IPS DF 19.7 (cell line): ENCODE measurements at places on chromosomes 5 and 9.

DNA sequence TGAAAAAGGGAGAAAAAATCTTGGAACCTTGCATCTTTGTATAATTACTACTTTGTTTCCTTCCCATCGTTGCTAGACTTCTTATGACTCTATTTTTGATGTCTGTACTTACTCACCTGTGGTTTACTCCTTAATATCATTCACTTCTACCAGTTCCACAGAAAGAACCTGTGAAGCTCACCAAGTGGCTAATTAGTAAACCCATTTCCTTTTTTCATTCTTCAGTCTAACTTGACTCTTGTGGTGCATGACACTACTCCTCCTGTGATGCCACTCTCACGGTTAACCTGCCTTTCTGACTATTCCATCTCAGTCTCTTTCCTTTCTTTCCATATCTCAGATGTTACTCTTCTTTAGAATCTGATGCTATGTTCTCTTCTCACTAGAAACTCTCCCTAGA, 14.6 kb downstream of the RECK start:
- DNase-seq, result no peak

DNA sequence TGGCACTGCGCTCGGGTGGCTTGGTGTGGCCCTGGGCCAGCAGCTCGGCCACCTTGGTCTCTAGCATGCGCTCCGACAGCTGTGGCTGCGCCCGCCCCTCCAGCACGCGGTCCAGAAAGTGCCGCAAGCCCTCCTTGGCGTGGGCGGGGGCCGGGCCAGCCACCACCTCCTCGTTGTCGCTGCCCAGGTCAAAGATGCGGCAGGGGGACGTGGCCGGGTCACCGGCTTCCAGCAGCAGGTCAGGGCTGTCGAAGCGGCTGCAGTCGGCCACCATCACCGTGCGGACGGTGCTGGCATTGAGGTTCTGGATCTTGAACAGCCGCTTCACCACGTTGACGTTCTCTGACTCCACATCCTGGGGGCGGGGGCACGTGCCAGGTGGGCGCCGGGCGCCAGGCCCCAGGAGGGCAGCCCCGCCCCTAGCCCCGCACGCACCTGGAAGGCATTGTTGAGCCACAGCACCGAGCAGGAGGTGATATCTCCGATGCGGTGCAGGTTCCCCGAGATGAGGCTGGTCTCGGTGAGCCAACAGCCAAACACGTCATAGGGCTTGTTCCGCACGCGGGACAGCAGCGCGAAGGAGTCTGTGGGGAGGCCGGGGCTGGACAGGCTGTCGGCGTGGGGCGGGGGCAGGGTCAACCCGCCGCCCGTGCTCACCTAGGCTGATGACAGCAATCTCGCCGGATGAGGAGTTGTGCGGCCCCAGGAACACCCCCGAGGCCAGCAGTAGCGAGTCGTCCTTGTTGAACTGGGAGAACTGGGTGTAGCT, 2.2 kb downstream of the FBXW5 start:
- DNase-seq, result no peak

DNA sequence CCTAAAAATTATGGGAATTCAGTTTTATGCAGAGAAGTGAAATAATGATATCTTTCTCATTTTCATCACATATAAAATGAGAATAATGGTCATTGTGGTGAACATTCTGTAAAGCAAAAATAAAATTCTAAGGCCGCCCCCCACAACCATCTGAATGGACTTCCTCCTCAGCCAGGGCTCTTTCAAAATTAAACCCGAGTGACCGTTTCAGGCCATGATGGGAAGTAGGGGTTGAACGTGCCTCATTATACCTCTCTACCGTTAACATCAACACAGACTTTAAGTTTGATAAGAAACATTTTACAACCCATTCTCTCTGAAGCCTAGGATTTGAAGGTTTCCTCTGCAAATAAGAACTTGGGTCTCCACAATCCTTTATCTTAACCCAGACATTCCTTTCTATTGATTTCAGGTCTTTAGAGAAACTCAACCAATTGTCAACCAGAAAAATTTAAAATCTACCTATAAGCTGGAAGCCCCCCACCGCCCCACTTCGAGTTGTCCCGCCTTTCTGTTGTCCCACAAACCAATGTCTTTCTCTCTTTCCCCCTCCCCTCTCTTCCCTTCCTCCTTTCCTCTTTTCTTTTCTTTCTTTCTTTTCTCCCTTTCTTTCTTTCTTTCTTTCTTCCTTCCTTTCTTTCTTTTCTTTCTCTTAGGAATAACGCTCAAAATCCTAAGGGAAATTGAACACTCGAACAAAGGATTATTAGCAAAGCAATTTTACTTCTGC, 1.7 kb upstream of the TMCO6 start:
- no peak for DNase-seq

GRCh38 chr9:18985464-18985951, 47.5 kb downstream of the SAXO1 start:
- DNase-seq, result no peak

- DNase-seq, result no peak
Measured at GRCh38 chr5:172771439-172772111, 580 bp upstream of the DUSP1 start.

DNA sequence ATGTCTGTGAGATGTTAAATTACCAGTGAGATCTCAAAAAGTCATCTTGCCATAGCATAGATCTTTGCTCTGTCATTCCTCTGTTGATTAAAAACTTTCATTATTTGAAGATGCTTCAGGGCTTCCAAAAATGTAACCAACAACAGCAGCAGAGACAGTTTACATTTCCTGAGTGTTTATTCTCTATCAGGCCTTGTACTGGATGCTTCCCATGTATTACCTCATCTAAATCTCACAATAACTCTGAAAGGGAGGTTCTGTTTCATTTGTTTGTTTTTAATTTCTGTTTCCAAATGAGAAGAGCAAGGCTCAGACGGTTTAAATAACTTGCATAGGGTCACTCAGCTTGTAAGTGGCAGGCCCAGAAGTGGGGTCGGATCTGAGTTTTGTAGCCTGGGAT, 45.2 kb downstream of the MRRF start:
- no peak for DNase-seq

GRCh38 chr9:107109324-107109723, 173.8 kb upstream of the RAD23B start:
- DNase-seq, result no peak

DNA sequence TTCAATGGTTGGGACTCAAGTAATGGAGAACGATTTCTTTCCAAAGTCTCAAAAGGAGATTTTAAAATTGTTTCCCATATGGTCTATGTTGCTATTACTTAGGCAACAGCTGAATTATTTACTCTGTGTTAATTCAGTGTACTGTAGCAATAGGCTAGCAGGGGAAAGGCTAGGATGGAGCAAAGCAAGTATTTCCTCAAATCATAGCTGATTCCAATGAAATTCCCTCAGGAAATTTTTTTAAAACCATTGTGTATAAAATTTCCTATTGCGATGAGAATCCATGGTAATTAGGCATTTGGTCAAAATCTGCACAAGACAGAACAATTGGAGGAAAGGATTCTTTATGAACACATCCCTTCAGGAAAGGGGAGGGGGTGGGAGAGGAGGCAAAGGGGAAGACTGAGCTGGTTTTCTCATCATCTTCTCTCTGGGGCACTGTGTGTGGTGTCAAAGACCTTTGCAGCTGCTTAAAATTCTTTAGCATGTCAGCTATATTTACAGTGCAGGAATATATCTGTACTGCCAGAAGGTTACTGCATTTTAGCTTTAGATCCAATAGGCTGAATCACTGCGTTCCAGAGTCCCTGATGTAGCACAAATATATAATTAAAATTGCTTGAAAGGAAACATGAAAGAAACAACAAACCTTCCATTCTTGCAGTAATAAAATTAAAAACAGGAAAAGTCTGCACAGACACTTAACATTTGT, 95.3 kb downstream of the ZNF608 start:
- no peak for DNase-seq

DNA sequence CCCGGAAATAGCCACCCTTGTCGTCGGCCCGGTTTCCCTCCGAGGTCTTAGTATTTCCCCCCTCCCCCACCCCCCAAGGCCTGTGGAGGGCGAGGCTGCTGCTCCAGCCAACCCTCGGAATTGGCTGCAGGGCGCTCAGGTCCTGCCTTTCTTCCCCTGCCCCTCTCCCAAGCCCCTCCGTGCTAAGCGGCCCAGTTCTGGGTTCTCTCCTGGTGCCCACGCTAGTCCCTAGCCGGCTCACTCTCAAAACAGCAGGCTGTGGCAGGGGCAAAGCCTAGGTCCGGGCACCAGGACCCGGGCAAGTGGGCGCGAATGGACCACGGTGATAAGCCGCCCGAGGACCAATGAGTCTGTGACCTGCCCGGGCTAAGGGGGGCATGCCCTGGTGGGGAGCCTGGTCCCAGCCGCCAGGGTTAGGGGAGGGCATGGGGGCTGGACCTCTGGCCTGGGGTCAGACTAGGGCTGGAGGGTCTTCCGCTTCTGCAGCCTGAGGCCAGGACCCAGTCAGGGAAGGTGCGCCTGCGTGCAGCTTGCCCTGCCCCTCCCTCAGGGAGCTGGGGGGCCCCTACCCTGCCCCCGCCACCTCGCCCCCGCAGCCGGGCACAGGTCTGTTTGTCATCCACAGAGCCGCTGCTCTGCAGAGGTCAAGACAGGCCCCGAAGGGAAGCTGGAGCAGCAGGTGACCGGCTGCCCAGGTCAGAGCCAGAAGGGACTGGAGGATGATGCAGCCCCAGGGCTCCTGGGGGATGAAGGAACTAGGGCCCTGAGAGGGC, 5.0 kb upstream of the IRX4 start:
- DNase-seq, result no peak

- DNase-seq, result no peak
Measured at GRCh38 chr5:151562019-151562707, 29.0 kb downstream of the FAT2 start.

GRCh38 chr9:78830301-78830700, 533.4 kb downstream of the PSAT1 start:
- no peak for DNase-seq

DNA sequence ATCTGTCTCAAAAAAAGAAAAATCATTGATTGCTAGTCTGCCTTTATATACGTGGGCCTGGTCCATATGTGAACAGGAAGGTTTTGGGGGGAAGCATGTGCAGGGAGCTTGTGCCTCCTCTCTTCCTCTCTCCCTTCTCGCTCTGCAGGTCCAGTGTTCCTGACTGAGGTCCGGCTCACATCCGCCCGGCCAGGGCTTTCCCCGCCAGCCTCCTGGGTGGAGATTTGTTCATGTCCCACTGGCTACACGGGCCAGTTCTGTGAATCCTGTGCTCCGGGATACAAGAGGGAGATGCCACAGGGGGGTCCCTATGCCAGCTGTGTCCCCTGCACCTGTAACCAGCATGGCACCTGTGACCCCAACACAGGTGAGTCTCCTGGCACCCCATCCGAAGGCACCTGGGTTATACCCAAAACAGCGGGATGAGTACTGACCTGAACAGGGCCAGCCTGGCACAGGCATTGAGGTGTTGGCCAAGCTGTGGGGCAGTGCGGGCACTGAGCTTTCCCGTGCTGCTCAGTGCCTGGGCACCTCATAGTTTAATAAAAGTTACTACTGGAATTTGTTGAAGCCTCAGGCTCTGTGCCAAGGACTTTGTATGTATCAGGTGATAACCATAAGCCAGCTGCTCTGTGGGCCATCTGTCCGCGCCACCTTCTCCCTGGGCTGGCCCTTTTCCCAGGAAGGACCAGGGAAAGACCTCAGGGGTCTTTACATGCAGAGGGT, 39.4 kb upstream of the AIF1L start:
- no peak for DNase-seq

- peak; percentile 68 for DNase-seq
Measured at GRCh38 chr5:160930406-160930805, 78.4 kb upstream of the ATP10B start.

DNA sequence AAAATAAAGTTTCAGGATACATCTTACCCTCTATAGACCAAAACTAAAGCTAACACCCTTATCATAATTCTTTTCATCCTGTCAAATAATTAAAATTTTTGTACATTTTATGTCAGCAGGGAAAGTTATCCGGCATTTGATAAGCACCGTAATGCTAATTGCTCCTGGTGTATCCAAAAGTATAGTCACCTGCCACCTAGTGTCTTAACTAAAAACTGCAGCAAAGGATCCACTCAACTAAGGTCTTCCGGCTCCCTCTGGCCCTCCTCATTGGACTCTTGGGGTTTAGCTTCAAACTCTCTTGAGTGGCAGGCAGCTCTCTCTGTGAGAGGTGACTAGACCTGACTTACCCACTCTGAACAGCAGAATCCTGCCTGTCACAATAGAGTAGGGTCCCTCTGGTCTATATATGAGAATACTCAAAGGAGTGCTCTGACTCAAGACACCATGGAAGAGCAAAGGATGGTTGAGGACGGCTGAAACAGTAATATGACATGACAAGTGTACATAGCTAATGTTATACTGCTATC, 60.4 kb upstream of the CAST start:
- no peak for DNase-seq

DNA sequence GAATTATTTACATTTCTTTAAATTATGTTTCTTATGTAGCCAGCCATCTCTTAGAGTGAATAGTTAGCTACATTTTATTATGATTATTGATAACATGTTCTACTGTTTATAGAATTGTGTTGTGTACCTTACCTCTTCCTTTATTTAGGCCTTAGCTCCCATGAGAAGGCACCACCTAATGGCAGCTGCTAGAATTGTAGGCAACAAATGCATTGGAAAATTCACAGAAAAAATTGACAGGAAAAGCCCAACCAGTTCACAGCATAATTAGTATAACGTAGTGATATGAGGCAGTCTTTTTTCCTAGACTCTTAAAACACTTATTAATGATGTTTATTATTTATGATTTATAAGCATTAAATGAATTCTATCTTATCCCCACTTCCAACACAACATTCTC, 175.8 kb downstream of the WDR70 start:
- DNase-seq, result no peak

- DNase-seq, result no peak
Measured at GRCh38 chr5:164784230-164784629, 1278.8 kb downstream of the MAT2B start.

- no peak for DNase-seq
Measured at GRCh38 chr9:549455-549997, 292.0 kb upstream of the DMRT1 start.
